ENCODE measurements at places on chromosomes 4 and X.

GRCh38 chrX:65720381-65720964 is 53.0 kb downstream of the MSN start:
- no peak for DNase-seq

DNA sequence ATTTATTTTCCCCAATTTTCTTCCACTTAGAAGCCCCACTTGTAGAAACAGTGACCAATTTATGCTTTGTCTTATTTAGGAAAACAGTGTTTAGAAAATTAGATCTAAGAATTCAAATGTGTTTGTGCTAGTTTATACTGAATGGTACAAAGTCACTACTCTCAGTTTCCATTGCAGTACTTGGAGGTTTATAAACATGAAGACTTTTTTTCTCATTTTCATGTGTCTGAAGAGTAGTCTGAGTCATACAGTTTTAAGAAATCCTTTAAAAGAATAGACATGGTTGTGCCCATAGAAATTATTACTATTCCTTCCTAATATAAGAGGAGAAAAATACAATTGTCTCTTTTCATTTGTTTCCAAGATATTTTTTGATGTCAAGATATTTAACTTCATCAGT is 458.7 kb downstream of the NAF1 start:
- DNase-seq, result no peak

DNA sequence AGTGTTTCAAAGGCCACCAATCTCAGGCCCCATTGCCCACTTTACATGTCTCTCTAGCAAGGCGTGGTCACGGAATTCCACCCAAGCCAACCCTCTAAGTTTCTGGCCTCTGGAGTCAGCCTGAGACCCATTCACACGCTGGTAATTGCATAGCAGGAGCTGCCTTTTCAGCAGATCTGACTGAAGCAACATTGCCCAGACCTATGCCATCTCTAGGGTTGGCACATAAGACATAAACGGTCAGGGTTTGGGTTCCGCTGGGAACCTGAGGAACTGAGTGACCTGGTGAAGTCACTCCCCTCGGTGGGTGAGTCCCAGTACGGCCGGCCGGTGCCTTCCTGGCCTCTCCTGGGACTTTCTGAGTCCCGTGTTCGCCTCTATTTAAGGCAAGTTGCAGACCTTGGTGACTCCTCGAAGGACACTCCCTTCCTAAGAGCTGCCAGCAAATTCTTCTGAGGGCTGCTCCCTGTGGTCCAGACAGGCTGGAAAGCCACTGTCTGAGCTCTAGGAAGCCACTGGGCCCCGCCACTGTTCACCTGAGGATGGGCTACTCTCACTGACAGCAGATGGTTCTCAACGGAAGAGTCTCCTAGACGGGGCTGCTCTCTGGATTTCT is 15.9 kb downstream of the CTAG1A start:
- DNase-seq, result no peak

GRCh38 chrX:10010686-10011085 is 43.5 kb downstream of the CLDN34 start:
- no peak for DNase-seq

GRCh38 chr4:159685340-159686092 is 582.6 kb downstream of the RAPGEF2 start:
- no peak for DNase-seq

- DNase-seq, result no peak
These were observed 28.1 kb downstream of the SLC25A43 start for GRCh38 chrX:119427024-119427794.

- DNase-seq, result no peak
These were observed 78.2 kb downstream of the SH3BGRL start for GRCh38 chrX:81280148-81280547.

GRCh38 chr4:184459413-184459812 is 14.9 kb downstream of the IRF2 start:
- DNase-seq, result no peak

GRCh38 chr4:31667686-31668085 is 947.5 kb downstream of the PCDH7 start:
- DNase-seq, result no peak

DNA sequence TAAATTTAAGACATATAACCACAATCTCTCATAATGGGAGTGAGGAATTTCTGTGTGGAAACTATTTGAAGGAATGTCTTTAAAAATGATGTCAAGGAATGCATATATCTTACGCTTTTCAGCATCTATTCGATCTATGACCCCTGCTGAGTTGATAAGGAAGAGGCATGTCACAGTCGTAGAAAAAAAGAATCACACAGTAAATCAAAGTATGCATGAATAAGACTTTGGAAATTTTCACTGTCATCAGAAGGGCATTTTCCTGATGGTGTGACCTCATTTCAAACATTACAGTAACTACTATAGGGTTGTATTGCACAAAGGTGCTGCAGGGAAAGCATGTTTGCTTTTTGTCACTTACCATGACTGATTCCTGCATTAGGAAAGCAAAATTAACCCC is 41.5 kb downstream of the REELD1 start:
- no peak for DNase-seq

- DNase-seq, result no peak
These were observed 155.9 kb downstream of the APBB2 start for GRCh38 chr4:41058426-41058825.

DNA sequence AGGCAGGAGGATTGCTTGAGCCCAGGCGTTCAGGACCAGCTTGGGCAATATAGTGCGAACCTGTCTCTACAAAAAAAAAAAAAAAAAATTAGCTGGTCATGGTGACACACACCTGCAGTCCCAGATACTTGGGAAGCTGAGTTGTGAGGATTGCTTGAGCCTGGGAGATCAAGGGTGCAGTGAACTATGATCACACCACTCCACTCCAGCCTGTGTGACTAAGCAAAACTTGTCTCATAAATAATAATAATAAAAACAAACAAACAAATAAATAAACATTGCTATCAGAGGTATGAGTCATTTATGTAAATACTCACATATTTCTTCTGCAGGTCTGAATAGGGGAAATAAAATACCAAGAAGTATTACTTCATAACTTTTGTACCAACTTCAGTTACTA is 1372.7 kb upstream of the AGA start:
- DNase-seq, result no peak

GRCh38 chrX:16087076-16087475 is 36.3 kb upstream of the GRPR start:
- DNase-seq, result no peak

GRCh38 chr4:145697332-145697731 is 17.4 kb downstream of the C4orf51 start:
- no peak for DNase-seq

DNA sequence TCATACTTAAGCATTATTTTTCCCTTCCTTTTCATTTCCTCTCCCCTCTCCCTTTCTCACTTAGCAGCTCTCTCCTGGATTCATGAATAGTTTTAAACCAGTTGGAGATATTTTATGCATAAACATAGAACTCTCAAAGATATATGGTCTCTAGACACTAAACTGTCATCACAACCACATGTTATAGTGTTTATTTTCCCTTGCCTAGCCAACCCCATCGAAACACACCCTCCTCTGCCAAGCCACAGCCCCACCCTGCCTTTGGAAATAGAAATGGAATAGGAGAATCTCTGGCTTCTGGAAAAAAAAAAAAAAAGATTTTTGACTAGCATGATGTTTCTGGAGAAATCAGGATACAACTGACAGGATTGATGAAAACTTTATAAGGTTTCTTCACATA is 64.8 kb upstream of the RBPJ start:
- DNase-seq, result no peak

- no peak for DNase-seq
These were observed 323.2 kb upstream of the NOCT start for GRCh38 chr4:138692411-138692810.

- DNase-seq, result no peak
These were observed 42.1 kb downstream of the NEIL3 start for GRCh38 chr4:177351622-177352244.

DNA sequence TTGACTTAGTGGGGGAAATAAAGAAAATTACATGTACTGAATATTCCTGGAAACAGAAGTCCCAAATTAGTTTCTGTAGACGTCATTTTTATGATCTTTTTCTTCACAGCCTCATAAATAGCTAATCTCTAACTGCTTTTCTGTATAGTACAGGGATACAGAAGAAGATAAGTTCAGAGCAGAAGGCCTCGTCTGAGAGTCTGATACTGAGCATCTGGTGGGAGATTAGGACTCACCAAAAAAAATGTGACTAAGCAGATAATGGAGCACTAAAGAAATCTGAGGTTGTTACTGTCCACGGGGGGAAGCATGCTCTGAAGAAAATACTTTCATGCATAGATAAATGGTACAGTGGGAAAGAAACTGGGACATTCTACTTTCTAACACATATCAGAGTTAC is 115.3 kb upstream of the TRPC5 start:
- no peak for DNase-seq

- no peak for DNase-seq
These were observed 126.3 kb downstream of the PRDM5 start for GRCh38 chr4:120796271-120796670.

DNA sequence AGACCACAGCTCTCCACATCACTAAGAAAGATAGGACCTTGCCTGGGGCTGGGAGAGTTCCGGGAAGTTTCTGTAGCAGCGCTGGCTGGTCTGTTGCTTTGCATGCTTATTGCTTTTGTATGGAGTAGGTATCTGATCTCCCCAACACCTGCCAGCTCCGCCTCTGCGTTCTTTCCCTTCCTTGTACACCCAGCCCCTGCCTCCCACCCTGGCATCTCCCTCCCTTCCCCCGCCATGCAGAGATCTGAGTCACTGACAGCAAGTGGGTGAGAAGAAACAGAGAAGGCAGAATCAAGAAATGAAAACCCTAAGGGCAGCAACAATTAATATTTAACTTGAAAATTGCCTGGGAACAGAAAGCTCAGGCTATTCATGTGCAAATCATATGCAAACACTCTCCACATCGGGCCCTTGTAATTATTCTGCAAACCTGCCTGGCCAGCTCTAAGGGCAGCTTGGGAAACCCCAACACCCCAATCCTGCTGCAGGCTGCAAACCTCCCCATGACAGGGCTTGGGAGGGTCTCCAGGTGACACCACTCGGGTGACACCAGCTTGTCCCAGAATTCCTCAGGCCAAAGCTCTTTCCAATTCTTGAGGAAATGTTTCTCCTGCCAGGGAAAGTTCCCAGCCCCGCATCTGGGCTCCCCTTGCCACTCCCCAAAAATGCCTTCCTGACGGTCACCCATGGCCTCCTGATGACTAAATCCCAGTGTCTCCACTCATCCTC is 257.2 kb downstream of the FBXW7 start:
- DNase-seq, result no peak

GRCh38 chr4:10963958-10964703 is 279.6 kb upstream of the CLNK start:
- no peak for DNase-seq

GRCh38 chr4:54781756-54782155 is 124.0 kb downstream of the KIT start:
- DNase-seq, result no peak

DNA sequence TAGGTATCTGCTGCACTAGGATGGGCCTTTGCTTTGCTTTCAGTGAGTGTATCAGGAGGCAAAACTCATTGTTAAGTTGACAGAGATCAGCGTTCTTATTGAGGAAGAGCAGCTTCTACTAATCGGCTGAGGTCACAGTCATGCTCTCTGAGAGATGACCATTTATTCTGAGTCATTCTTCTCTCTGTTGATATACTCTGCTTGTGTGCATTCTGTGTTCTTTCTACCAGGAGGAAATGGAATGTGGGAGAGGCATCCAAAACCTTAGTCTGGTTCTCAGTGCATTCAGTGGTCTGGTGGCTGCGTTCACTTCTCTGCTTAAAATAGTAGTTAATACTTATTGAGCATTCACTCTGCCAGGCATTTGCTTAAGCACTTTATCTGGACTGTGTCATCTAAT is 66.2 kb downstream of the RRAGB start:
- DNase-seq, result no peak

- no peak for DNase-seq
These were observed 137.7 kb downstream of the GPR143 start for GRCh38 chrX:9627922-9628321.

DNA sequence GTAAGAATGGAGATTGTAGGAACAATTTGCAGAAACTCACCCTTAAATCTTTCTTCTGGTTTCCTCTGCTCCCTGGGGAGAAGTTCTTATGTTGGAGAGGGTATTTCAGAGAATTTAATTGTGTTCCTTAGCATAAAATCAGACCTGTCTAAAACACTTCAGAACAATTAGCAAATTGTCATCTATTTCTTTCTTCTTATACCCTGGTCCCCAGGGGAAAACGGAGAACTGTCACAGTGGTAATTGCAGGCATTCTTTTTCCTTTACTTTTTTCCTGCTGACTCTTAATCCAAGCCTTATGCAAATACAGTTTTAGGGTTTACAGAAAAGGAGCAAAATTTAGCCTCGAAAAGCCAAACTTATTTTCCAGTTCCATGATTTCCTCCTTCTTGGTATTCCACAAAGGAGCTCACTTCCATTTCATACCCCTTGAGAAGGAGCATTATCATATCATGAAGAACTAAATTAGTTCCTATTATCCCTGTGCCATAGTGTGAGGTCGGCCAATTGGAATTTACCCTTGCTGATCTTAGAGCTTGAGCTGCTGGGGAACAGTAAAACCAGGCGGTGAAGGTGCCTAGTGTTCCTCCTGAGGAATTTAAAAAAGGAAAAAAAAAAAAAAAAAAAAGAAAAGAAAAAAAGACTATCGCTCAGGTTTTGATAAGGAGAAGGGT is 173.8 kb downstream of the IL15 start:
- DNase-seq, result no peak

DNA sequence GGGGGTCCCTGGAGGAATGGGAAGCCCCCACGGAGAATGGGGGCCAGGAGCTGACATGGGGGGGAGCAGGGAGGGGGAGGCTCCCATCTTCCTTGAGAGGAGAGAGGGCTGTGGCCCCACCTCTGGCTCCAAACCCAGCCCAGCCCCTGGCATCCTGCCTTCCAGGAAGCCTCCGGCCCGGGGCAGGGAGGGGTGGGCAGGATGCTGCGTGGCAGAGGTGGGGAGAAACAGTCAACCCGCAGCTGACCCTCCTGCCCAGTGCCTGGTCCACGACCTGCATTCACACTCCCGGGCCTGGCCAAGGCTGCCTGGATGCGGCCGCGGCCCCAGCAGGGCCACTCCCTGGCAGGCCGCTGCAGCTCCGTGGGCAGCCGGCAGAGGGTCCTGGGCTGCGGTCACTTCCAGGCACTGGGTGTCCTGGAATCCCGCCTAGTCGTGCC is 39.0 kb downstream of the CPLX1 start:
- DNase-seq, result no peak

GRCh38 chrX:40097504-40098263 is at the start of gene BCOR:
Gene BCOR, minus strand, starts transcription at chrX:40097958. Its CDS starts 20,029 bp downstream, at chrX:40077929.
- no peak for DNase-seq

GRCh38 chr4:71275570-71275969 is 63.2 kb upstream of the SLC4A4 start:
- DNase-seq, result no peak

DNA sequence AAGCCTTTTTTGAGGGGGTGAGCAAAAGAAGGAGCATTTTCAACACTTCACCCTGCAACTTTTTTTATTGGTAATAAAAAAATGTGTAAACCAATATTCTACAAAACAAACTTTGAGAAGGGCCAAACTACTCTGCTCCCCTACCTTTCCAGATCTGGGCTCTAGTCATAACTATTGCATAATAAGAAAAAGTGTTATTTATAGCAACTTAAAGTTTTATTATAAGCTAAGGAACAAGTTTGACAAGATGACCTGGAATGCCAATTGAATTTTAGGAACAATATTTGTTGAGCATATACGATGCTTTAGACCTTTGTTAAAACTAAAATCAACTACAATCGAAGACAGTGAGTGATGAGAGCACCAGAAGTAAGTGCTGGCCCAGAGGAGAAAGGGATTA is 409.6 kb downstream of the IL15 start:
- DNase-seq, result no peak

GRCh38 chr4:46945062-46945461 is 36.0 kb upstream of the COX7B2 start:
- no peak for DNase-seq

GRCh38 chrX:129025376-129025775 is 497.9 kb downstream of the SMARCA1 start:
- no peak for DNase-seq

- DNase-seq, result no peak
These were observed 173.0 kb downstream of the SPCS3 start for GRCh38 chr4:176492646-176493302.
